ENCODE measurements at places on chromosomes 4 and X. TPM values are rescaled to one million over a fixed set of nuclear protein-coding genes. Genes with fewer than 3 reads are reported as not detected.

Gene TMEM184C
- total RNA-seq = 55.3 TPM

Gene CCNI
- 144 TPM for total RNA-seq

Gene CNOT6L
- 21.5 TPM for total RNA-seq

Gene AWAT2
- total RNA-seq = not detected

Gene IL13RA1
- 96.5 TPM for total RNA-seq

Gene FREM3
- not detected for total RNA-seq
